Adipocyte (in vitro differentiated cells): ENCODE measurements at places on chromosomes 11 and 22.

- DNase-seq: no peak
Observed at GRCh38 chr11:76787271-76787670, 4.1 kb downstream of the TSKU start.

DNA sequence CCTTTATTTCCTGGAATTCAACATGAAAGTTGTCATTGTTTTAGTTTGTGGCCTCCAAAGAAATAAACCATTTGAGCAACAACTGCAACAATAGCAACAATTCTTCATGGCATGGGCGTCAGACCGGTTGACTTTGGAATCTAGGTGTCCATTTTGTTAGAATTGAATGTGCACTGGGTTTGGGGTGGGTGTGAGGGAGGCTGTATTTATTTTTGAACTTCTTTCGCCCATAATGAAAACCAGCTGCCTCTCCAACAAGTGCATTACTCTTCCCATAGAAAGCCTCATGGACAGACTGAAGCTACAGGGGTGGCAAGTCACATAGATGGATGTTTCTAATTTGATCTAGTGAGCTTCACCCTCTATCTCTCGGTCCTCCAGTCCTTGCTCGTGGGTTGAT is 85.4 kb downstream of the ADAMTS15 start:
- no peak for DNase-seq

- no peak for DNase-seq
Observed at GRCh38 chr22:48772286-48772907, 1055.3 kb downstream of the BRD1 start.

DNA sequence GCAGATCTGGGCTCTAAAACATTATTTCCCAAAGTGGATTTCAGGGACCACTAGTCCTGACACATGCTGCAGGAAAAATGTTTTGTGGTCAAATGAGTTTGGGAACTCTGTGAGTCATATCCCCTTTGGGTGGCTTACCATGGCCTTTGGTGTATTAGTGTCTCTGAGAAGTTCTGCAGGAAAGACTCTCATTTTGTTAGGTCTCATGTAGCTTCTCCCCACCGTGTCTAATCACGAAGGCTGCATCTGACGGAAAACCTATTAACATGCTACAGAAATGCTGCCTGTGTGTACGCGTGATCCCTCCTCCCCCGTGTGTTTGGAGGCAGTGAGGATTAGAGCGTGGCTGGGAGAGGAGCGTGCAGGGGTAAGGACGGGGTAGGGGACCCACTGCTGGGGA is 191.7 kb downstream of the ST3GAL4 start:
- DNase-seq: peak; percentile 48

- DNase-seq: no peak
Observed at GRCh38 chr11:60589611-60590010, 74.4 kb downstream of the MS4A13 start.

- DNase-seq: no peak
Observed at GRCh38 chr22:28821452-28821851, 21.1 kb upstream of the XBP1 start.

DNA sequence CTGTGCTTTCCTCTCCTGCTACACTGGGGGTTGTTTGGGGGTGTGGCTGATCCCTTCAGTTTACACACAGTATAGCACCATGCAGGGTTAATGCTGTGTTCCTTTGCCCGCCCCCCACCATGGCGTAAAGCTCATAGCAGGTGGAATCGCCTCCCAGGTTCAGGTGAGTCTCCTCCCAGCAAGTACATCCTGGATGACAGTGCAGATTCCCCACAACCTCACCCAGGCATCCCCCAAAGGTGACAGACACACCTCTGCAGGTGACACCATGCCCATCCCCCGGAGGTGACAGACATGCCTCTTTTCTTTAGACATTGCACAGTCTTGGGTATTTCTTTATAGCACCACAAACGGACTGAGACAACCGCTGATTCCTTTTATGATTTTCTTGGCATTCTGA is 343.7 kb downstream of the BRD1 start:
- no peak for DNase-seq

GRCh38 chr11:101759771-101760450 is 154.9 kb upstream of the CEP126 start:
- peak; percentile 26 for DNase-seq

- no peak for DNase-seq
Observed at GRCh38 chr11:13535819-13536218, 40.0 kb upstream of the PTH start.

GRCh38 chr11:18650859-18651557 is 16.9 kb upstream of the SPTY2D1 start:
- peak; percentile 52 for DNase-seq

- DNase-seq: no peak
Observed at GRCh38 chr11:128205796-128206195, 381.6 kb downstream of the ETS1 start.

DNA sequence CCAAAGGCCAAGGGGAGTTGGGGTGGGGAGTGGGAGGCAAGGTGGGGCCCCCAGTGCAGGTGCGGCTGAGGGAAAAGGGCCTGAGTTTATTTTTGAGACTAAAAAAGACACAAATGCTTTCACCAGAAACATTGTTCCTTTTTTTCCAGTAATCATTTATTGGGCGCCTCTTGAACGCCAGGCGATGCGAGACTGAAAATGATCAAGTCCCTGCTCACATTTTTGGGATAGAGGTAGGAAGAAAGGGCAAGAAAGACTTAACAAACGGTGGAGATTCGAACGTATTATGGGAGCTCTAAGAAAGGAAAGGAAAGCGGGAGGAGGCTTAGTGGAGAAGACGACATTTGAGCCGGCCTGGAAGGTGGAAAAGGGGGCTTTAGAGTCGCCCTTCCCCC is 796 bp upstream of the SF3B2 start:
- no peak for DNase-seq

GRCh38 chr11:37506531-37506930 is 908.5 kb upstream of the RAG2 start:
- DNase-seq: peak; percentile 36

DNA sequence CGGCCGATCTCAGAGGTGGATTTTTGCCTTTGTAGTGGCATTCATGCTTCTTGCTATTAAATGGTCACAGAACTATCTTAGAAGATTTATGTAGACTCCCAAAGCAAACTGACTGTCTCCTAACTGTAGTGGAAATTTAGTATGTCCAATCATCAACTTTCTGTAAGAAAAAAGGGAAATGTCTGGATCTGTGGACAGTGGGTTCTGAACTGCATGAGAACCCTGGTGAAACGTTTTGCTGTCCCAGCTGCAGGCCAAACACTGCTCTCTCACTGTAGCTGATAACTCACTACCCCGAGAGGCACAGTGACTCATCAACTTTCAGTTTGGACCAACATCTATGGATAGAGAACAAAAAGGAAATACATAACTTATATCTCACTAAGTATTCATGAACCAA is 387.1 kb downstream of the SOX6 start:
- DNase-seq: peak; percentile 88

- DNase-seq: no peak
Observed at GRCh38 chr11:36363361-36364268, 67.5 kb downstream of the PRR5L start.

- DNase-seq: no peak
Observed at GRCh38 chr22:43658823-43659222, 153.3 kb downstream of the EFCAB6 start.

DNA sequence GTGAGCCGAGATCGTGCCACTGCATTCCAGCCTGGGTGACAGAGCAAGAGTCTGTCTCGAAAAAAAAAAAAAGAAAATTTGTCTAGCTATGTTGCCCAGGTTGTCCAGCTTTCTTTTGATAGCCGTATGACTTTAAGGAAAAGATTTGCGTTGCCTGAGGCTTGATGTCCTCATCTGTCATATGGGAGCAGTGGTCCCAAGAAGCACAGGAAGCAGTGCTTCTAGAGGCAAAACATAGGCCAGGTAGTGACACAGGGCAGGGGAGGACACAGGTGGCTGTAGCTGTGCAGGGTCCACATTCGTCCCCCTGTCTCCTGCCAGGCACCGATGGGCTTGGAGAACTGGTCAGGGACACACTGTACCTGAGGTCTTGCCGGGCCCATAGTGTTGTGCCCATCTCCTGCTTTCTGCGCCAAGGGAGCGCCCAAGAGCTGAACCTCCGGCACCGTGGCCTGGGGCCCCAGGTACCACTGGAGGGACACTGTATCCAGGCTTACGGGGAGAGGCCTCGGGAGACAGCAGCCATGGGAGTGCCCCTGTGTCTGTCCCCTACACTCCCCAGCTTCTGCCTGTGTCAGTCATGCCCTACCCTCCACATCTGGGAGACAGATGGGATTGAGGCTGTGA is 1.4 kb downstream of the LRRC74B start:
- no peak for DNase-seq

DNA sequence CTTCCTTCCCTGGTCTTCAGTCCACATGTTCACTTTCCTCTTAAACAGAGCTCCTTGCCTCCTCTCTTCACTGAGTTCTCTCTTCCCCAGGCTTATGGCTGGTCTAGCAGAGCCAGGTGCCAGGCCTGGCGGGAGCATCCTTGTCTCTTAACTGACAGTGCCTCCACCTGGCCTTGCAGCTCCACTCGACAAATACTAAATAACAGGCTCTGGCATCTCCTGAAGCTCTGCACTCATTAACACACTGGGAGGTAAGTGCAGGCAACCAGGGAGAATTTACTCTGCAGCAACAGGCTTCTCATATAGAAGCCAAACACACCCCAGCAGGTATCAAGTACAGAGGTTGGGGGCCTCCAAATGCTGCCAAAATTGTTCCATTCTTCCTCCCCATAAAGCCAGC is 438.1 kb downstream of the SOX6 start:
- no peak for DNase-seq

GRCh38 chr11:62591448-62592145 is at the start of gene TUT1:
TSS of gene TUT1 (minus strand) at chr11:62591523. CDS start at chr11:62591485, 38 bp downstream.
- peak; percentile 100 for DNase-seq

DNA sequence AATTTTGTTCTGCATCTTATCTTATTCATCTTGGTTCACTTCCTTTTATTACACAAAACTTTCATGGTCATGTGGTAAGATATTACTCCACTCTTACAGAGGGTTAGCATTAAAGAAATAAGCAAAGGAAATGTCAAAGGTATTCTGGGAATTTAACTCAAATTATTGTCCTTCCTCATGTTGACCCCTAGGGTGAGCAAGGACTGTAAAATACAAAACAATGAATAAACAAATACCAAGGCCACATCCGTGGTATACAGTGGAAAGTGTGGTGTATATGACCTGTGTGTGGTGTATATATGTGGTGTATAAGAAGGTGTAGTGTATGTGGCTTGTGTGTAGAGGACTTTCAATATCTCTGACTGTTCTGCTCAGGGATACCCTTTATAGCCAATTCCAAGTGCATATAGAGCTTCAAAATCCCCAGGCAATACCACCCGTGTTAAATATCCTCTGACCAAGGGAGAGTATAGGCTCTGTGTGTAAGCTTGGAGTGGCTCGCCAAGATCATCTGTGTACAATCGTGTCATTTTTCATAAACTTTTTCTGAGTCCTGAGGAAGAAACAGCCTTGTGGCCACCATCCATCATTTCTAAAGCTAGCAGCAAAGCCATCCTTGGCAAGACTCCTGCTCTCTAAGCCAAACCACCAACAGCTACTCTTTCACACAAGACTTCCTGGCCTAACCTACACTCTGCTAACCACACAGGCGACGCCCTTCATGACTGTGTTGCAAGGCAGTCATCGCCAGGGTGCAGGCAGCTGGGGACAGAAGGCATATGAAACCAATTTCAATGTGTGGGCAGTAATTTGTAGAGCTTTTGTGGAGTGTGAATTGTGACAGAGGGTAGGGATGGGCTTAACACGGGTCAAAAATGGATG is 548.0 kb downstream of the ETS1 start:
- DNase-seq: peak; percentile 85

- DNase-seq: no peak
Observed at GRCh38 chr11:80083531-80083951, 642.7 kb upstream of the TENM4 start.

DNA sequence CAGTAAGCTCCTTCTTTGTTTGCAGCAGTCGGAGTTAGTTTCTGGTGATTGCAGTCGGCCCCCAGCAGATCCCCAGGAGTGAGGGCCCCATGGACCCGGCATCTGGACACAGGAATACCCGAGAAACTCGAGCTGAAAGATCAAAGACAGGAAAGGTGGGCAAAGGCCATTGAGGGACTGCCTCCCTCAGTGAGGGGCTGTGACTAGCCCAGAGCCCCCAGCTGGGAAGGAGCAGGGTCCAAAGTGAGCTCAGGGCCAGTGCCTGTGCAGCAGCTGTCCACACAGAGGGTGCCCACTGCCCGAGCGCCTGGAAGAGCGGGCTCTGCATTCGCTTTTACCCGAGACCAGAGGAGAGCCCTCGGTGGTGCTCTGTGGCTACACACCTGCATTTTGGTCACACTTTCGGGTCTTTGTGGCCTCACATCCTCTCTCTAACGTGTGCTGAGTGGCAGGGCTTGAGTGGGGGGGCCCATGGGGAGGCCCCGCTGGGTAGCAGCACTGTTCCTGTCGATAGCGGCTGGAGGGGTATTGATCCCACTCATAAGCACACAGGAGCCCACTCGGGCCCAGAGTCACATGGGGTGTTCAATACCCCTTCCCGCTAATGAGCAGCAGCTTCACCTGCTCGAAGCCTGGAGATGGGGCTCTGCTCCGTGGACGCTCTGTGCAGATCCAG is 532.9 kb downstream of the TBC1D22A start:
- DNase-seq: no peak

DNA sequence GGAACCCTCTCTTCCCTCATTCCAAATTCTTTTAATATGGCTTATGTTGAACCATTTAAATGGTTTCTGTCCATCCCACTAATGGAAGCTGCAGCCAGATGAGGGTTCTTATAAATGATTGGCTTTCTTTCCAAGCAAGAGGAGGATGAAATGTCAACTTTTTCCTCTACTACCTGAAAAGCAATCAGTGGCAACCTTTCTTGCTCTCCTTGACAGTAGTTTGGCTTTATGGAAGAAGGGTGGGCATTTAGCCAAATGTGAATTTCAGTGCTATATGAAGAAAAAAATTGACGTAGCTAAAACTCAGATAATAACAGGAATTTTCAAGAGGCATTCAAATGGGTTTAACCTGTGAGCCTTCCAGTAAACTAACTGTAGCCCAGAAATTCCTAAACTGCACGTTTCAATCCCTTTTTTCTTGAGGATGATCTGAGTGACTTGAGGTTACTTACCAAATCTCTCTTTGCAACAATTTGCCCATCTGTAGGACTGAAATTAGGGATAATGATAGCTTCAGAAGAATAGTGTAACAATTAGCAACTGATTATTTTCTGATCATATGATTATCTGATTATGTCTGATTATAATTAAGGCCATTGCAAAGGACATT is 90.9 kb downstream of the EXT2 start:
- no peak for DNase-seq

DNA sequence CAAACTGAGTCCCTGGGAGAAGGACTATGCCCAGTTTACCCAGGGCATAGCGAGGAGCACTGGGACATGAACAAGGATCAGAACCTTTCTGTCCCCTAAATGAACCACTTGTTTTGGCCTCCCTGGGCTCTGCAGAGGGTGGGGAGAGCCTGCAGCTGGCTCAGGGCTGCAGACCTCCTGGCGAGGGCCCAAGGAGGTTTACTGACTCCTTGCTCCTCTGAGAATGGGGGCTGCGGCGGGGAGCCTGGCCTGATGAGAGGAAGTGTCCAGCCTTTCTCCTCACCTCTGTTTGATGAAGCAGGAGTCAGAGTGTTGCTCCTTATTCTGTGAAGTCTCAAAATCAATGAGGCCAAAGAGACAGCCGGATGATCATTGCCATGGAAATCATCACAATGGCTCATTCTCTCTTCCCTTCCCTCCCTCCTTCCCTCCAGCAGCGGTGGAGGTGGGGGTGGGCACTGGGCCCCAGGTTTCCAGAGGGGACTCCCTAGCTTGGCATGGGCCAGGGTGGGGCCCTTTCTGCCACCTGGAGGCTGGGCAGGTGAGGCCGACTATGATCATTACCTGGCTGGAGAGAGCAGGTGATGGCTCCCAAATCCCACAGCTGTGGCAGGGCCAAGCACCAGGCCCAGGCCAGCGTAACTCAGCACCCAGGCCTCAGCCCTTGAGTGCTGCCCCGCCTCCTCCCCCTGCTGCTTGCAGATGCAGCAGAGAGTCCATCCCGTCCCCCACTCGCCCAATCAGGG is 169.7 kb downstream of the CEP164 start:
- DNase-seq: no peak
